NCI-H146 (cell line): ENCODE measurements at places on chromosomes 12 and 14.

DNA sequence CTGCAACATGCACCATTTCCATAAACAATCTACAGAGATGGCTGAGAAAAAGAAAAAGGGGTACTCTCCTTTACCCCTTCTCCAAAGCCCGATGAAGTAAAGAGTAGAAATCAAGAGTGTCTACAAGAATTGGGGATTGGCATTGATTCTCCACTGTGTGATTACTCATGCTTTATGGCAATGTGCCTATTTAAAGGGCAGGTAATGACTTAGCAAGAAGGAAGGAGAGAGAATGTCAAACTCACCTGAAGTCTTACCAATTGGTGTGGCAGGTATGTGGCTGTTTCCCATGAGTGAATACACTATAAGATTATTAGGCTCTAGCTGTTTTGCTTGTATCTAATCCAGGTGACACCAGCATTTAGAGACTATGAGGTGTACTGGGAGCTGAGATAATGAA, 275.3 kb downstream of the CCER1 start:
- DNase-seq = no peak

DNA sequence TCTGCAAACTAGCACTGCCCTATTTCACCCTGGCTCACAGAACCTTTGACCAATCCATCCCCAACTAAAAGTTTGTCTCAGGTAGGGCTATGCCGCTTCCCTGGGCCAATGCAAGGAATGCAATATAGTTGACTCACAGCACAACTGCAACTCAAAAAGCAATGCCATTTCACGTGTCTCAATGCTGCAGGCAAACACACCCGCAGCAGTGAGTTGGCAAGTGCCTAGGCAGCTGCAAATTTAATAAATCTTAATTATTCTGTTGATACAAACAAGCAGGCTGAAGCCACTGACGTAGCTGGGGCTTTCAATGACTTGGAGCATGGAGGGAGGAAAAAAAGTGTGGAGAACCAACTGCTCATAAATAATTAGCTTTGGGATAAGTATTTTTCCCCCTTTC, 87.9 kb downstream of the SYNE3 start:
- no peak for DNase-seq

GRCh38 chr12:64911081-64911480, 86.6 kb downstream of the TBC1D30 start:
- no peak for DNase-seq

GRCh38 chr12:56358836-56359532, 923 bp downstream of the STAT2 start:
- no peak for DNase-seq
